ENCODE measurements at places on chromosomes 2 and 18.
A peak's percentile ranks its signal among the peaks of the same experiment; 100 is the strongest.

DNA sequence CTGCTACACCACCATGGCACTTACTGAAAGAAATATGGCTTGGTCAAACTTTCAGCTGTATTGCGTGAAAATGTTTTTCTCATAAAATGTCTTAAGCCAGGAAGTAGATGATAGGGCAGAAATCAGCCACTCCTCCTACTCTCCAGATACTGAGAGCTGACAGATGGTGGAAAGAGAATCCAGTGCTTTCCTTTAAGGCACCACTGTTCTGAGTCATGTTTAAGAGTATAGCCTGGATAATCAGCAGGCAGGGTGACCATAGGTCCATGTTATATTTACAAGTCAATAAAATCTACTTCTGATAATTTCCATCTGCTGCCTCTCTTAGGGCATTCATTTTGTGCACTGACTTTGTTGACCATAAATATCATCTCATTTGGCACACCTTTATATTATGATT, 21.9 kb downstream of the ARPC2 start:
- DNase-seq: no peak

DNA sequence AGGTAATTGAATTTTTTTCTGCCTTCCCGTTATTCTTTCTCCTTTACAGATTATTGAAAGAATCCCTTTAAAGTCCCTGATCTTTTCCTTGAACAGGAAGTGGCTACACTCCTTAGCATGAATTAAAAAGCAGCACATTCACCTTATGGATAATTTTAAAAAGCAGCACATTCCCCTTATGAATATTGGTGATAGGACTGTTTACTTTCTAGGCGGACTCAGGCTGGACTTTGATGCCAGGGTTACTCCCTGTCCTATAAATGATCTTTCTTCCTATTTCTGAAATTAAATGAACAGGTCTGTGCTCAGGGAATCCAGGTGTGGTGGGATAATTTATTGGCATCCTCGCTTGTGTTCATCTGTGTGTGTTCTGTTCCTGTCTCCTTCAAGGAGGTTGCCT, 226.0 kb downstream of the DCDC2C start:
- DNase-seq: no peak

- no peak for DNase-seq
Measured at GRCh38 chr2:105406221-105406620, 7.4 kb upstream of the FHL2 start.

- DNase-seq: no peak
Measured at GRCh38 chr2:217919204-217919603, 83.6 kb downstream of the TNS1 start.

DNA sequence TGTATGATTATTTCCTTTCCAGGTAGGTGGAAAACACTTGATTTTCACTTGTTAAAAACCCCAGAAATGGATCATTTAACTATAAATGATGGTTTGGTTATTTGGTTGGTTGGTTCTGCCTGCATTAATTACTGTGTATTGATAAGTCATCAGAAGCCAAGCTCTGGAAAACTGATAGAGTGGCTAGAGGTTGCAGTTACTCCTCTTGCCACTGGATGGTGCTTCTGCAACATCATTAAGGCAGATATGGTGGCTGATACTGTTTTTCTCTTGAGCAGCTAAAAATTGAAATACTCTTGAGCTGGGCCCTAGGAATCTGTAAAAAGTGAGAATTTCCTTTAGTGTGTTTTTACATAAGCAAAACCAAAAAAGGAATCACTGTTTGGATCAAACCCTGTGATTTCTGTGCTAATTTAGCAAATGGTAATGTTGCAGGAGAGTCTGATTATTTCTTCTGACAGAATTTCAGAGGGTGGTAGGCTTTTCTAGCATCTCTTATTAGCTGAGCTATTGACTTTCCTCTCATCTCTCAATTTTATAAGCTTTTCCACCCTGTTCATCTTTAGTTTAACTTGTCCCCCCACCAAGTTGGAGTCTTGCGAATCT, 54.3 kb downstream of the RAB10 start:
- no peak for DNase-seq

GRCh38 chr18:11860594-11861450, 9.6 kb downstream of the CHMP1B start:
- no peak for DNase-seq

DNA sequence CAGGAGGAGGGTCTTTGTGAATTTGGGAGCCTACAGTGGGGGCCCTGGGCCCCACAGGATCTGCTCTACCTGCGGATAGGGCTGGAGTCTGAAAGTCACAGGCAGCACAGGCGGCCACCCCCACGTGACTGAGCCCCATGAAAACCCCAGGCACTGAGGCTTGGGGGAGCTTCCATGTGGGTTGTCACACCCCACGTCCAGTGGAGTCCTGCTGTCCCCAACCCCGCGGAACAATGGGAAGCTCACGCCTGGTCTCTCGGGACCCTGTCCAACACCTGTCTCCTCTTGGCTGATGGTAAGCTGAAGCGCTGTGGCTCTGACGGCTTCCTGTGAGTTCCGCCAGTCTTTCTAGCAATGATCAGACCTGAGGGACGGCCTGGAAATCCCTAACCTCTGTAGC, 85.8 kb downstream of the PTGR3 start:
- DNase-seq: no peak

- no peak for DNase-seq
Measured at GRCh38 chr2:11871421-11871820, 125.0 kb downstream of the LPIN1 start.

GRCh38 chr2:120516679-120517314, 170.9 kb downstream of the INHBB start:
- DNase-seq: no peak

- no peak for DNase-seq
Measured at GRCh38 chr2:135183822-135184221, 131.7 kb downstream of the RAB3GAP1 start.

DNA sequence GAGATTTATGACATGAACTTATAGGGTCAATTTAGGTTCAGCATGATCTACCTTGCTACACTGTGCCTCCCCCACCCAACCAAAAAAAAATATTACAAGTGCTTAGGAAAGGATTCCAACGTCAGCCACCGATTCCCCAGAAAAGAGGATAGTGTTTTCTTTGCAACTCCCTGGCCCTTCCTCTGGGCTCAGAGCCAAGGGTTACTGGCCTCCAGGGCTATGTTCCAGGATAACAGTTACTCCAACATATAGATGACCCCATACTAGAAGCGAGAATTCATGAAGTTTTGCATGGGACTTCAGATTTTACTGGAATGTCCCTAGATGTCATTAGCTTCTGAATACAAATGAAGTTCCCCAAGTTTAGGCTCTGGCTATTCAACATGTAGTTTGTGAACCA, 172.1 kb downstream of the UPP2 start:
- no peak for DNase-seq

DNA sequence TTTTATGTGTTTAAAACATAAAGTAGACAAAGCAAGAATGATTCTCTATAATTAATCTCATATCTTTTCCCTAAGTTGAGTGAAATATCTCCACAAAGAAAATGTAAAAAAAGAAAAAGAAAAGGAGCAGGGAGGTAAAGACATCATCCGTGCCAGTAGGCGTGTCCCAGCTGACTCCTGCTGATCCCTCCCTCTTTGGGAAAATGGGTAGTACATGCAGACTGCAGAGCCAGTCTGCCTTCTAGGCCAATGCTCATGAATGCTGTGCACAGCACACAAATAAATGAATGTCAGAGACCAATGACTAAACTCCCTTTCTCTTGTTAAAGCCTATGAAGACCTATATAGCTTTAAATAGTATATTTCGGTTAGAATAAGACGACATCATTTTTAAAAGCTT, 64.7 kb downstream of the RAPH1 start:
- DNase-seq: no peak

DNA sequence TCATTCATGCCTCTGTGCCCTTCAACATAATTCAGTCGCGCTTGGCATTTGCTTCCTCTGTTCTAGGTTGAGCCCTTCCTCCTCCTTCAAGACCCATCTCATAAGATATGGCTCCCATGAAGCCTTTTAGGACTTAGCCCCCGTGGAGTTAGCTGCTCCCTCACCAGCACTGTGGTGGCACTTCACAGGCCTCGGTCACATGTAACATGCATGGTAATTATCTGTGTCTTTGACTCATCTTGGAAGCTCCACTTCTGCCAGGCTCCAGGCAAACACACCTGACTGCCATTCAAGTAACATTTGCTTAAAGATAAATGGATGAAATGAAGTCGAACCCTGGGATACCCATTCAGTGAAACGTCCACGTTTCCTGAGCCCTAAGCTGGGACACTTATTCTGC, 484.7 kb downstream of the EIPR1 start:
- DNase-seq: no peak

DNA sequence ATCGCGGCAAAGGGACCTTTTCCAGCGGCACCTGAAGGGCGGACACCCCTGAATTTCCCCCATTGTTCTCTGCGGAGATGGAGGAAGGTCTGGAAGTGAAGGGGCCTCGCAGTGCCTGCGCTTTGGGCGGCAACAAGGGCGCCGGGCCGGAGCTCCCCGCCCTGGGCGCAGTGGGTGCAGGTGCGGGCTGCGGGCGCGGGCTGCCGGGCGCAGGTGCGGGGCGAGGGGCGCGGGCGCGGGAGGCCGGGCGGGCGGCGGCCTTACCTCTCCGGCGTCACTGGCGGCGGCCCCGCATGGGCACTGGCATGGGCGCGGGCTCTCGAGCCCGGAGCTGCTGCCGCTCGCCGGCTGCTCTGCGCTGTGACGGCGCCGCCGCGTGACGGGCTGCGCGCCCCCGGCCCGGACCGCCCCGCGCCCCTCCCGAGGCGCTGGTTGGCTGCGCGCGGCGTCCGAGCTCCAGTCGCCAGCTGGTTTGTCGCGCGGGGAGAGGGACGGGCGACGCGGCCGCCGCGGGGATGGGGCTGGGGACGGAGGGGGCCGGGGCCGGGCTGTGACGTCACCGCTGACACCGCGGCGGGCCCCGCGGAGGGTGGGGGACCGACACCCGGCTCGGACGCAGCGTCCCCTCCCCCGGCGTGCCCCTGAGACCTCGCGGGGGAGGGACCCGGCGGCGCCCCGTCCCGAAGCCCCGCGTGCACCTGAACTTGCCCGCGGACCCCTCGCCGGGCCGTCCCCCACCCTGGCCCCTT, at the start of gene KIF1A:
Gene KIF1A (minus strand): TSS at position 362 of the 749 bp plus-strand sequence. CDS start 22,467 bp downstream, outside the sequence.
- no peak for DNase-seq

- DNase-seq: no peak
Measured at GRCh38 chr2:203905656-203906055, 30.9 kb upstream of the ICOS start.

- no peak for DNase-seq
Measured at GRCh38 chr2:227785293-227785692, 28.3 kb upstream of the CCL20 start.

DNA sequence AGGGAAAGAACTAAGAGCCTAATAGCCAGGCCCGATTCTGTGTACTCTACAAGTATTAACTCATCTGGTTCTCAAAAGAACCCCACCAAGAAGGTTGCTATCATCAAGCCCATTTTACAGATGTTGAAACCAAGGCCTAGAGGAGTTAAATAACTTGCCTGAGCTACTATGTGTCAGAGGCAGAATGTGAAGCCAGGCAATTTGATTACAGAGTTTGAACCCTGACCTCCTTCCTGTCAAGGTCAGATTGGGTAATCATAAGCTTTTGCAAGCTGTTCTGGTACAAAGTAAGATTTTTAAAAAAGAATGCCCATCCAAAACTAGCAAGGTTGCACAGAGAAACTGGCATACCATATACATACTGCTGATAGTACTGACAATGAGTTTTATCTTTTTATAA, 227.1 kb downstream of the HAUS1 start:
- DNase-seq: no peak

DNA sequence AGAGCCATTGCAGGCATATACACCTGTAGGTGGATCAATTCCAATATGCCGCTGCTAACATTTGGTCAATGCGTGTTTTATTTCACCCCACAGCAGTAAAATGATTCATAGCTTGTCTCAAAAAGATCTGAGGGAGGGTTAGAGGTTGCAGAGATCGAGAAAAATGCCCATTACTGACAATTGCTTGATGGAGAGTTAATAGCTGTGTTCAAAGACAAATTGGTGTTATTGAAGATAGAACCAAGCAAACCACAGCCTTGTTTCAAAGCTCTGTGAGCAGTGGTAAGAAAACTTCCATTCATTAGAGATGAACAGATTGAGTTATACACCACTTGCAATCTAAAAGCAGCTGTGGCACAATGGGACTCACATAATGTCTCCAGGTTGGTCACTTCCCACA, 95.4 kb downstream of the KCNE4 start:
- DNase-seq: no peak

DNA sequence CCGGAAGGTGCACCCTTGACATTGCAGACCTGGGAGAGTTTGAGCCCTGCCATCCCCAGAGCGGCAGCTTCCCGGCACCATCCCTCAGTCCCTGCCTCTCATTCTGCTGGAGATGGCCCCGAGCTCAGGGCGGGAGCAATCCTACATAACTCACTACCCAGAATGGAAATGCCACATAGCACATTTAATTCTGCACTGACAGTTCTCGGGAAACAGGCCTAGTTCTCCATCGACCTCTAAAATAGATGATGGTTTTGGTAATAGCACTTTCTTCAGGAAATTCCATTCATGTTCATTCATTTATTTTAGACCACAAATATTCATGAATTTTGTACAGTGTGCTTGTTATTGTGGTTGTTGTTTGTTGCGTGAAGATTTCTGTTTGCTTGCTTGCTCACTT, 92.9 kb upstream of the SLC14A2 start:
- peak; percentile 56 for DNase-seq

DNA sequence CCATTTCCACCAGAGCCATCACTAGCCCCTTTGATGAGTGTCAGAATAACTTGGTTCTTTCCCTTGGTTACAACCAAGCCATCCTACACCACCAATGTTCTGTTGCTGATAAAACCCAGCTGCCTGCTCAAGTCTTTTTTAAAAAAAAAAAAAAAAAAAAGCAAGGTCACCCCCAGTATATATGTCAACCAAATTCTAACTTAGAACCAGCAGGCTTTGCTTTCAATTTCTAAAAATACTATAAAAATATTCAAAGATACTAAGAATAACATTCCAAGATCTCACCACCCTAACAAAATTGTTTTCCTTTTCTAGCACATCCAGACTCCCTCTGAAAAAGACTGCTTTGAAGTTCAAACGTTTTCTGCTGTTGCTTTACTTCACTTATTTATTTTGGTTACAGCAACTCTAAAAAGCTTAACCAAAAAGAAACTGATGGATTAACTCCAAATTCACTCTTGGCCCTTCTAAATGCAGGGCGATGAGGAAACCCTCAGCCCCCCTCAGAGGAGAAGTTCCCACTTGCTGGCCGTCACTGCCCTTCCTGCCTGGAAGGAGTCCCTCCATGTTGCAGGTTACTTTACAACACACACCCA, 10.9 kb downstream of the UXS1 start:
- DNase-seq: no peak

DNA sequence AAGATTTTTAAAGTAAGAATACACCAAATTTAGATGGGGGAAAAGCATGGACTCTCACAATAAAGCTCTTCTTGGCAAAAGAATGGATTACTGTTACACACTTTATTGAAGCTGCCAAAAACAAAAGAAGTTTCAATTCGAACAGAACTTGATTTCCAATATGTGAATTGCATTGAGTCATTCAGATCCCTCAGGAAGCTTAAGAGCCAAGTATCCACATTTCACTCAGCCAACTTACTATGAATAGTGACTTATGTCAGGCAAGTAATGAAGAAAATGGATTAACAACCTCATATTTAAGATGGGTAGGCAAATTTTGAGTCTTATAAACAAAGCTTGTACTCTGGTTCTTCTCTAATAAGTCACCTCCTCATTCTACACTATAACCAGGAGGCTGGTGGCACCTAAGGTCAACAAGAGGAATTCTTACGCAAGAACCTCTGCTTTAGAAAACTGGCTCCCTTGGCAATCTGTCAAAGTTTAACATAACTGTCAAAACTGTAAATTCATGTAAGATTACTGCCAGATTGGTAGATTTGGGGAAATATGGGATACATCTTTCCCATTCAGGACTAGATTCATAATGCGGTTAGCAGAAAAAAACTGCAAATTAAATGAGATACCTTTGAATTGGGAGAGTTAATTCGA, 6.0 kb downstream of the HADHA start:
- no peak for DNase-seq

Measured in SK-N-MC (cell line).